Activated CD4-positive, alpha-beta T cell treated with anti-CD3 and anti-CD28 coated beads for 1 hour (primary cell): ENCODE measurements at places on chromosomes 12 and 14.

DNA sequence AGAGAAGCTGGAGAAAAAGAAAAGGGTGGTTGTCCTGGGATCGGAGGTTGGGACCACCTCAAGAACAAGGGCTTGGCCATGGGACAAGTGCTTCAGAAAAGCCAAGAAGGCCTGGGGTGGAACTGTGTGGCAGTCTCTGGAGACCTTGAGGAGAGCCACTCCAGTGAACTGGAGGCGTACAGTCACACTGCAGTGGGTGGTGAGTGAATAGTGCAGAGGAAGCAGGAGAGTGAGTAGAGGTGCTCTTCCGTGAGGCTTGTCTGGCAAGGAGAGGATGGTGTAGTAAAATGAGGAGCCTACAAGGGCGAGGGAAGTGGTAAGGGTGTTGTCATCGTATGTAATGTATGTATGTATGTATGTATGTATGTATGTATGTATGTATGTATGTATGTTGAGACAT, 20.9 kb downstream of the RASSF3 start:
- DNase-seq = no peak

DNA sequence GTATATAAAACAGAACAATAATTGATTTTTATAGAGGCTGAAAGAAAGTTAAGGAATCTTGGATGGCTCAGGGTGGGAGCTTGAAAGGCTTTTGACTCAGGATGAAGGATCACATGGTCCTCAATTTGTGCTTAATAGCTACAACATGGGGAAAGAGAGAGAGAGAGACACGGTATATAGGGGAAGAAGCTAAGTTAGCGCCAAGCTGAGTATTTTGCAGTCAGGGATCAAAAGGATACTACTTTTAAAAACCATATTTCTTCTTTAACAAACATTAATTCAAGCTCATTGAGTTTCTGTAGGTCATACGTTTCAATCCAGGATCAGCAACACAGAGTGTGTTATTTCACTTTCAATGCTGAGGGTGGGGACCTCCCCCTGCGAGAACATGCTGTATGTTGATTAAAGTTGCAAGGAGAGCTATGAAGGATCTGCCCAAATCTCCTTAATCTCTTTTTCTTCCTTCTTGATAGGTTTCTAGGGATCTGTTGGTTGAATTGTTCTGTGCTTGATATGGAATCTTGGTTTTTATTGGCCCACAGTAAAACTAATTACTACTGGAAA, 133.1 kb upstream of the NUDT4 start:
- DNase-seq = no peak

- no peak for DNase-seq
Observed at GRCh38 chr14:94008234-94008633, 11.1 kb downstream of the CCDC197 start.

DNA sequence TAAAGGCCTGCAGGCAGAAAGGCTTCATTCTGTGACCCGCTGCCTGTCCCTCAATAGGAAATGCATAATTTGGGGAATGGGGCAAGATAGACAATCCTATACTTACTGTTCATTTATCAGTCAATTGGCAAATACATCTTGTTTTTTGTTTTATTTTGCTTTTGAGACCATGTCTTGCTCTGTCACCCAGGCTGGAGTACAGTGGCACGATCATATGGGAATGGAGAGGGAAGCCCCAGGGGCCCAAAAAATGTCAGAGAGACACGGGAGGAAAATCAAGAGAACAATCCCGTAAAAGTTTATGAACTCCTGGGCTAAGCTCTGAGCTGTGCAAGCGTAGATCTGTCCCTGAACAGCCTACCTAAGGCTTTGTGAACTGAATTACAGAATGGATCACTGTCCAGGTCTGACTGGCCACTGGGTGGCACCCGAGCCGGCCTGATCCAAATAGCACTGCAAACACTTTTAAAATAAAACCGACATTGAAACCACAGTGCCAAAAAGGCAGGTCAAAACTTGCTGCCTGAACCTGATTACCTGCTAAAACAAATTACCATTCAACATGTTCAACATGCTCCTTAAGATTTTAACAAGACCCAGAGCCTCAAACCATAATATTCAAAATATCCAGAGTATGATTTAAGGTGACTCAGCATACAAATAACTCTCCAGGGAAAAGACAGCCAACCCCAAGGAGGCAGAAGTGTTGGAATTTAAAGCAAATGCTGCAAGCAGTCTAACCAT, 11.8 kb downstream of the COPS7A start:
- DNase-seq = no peak

DNA sequence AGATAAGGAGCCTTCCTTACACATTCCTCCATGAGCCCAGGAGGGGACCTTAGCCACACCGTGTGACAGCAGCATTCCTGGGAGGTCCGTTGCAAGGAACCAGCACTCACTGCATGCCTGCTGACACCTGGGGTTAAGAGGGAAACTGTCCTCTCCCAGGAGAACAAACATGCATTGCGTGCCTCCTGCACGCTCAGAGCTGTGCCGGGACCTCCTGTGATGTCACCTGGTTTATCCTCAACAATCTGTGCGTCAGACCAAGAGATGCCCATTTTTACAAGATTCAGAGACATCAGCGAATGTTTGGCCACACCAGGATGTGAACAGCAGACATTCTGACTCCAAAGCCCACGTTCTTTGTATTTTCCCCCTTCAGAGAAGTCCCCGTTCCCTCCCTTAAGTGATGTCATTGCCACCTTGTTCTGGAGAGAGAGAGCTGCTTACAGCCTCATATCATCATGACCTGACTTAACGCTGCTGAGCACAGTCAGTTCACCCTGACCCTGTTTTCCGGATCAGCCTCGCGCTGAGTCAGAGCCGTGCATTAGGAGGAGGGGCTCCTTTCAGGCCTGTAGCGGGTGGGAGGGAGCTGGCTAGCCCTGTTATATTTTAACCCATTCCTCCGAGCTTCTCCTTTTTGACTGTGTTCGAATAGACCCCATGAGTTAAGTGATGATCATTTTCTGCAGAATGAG, 36.2 kb downstream of the TMEM120B start:
- no peak for DNase-seq

GRCh38 chr14:21185491-21185890, 29.6 kb upstream of the OR5AU1 start:
- DNase-seq = no peak

- no peak for DNase-seq
Observed at GRCh38 chr14:21015312-21015711, 9.5 kb downstream of the NDRG2 start.

GRCh38 chr12:119694111-119694510, 26.2 kb downstream of the PRKAB1 start:
- no peak for DNase-seq

DNA sequence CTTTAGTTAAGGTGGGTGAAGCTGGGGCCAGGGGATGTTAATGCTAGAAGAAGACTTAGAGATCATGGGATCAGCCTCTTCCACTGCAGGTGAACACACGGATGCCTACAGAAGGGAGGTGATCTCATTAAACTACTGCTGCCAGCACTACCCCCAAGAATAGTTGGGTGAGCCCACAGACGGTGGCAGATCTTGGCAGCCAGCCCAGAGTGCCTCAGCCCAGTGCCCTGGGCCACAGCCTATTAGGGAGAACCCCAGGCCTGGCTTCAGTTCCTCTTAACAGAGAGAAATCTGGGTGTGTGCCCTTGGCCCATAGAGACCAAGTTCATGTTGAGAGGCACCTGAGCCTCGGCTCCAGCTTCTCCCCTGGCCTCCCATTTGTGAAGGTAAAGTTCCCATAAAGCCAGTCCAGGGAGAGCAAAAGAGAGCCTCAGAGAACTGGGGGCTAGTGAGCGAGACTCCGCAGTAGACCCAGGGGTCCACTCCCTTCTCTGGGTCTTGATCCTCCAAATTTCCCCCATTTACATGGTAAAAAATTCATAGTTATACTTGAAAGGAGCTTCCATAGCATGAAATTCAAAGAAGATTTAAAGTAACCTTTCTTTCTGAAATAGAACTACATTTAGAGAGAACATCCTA, 125.0 kb upstream of the CCND2 start:
- no peak for DNase-seq

GRCh38 chr12:3261782-3262359, 184.7 kb downstream of the TSPAN9 start:
- no peak for DNase-seq

DNA sequence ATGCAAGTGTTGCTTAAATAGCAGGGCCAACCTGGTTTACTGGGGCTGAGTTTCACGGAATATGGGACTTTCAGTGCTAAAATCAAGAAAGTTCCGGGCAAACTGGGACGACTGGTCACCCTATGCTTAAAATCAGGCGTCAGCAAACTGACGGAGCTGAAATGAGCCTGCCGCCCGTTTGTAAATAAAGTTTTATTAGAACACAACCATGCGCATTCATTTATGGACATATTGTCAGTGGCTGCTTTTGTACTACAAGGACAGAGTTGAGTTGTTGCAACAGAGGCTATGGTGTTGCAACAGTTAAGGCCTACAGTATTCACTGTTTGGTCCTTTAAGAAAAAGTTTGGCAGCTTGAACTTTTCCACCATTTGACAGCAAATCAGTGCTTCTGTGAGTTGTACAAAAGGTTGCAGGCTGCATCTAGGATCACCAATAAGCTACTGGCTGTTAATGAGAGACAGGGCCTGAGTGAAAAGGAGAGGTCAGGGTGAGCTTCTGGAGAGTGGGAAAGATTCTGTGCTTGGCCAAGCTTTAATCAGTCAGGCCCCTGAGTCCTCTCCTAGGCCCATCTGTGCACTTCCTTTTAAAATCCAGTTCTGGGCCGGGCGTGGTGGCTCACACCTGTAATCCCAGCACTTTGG, 13.3 kb downstream of the SELPLG start:
- DNase-seq = no peak

GRCh38 chr12:80381121-80381520, 62.9 kb upstream of the PTPRQ start:
- no peak for DNase-seq

DNA sequence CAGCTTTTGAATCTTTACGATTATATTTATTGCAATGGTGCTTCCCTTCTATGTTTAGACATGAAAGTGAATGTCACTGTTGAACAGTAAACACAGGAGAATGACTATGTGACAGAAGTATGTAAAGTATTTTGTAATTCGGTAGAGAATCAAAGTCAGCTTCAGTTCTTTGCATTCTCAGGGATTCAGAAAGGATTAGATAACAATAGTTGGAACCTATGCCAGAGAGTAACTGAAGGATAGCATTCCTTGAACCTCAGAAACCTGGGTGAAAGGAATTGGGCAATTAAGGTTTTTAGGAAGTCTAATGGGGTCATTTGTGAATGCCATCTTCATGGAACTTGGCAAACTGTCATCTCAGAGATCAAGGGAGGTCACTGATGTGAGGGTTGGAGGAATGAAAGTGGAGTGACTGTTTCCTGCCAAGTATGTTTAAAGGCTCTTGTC, 305.3 kb upstream of the DDHD1 start:
- no peak for DNase-seq

- no peak for DNase-seq
Observed at GRCh38 chr12:108842361-108842760, 15.0 kb downstream of the SSH1 start.

GRCh38 chr12:4911316-4911994, 1.8 kb downstream of the KCNA1 start:
- no peak for DNase-seq

DNA sequence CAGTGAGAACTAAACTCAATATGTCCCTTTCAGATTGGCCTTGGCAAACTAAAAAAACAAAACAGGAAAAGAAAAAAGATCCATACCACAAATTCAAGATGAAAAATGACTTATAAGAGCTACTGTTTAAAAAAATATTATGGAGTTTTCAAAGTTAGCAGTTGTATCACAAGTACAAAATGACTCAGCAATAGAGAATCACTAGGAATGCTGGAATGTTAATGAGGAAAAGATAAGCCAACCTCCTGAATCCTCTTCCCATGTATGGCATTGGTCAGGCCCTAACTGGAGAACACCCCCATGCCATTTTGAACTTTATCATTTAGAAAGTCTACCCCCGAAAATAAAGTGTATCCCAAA, 62.2 kb downstream of the PPP1R36 start:
- DNase-seq = no peak

GRCh38 chr12:28629691-28630090, 439.4 kb downstream of the CCDC91 start:
- no peak for DNase-seq

- no peak for DNase-seq
Observed at GRCh38 chr14:90544971-90545370, 148.1 kb downstream of the CALM1 start.

- DNase-seq = no peak
Observed at GRCh38 chr14:68692916-68693771, 99.7 kb downstream of the ZFP36L1 start.

DNA sequence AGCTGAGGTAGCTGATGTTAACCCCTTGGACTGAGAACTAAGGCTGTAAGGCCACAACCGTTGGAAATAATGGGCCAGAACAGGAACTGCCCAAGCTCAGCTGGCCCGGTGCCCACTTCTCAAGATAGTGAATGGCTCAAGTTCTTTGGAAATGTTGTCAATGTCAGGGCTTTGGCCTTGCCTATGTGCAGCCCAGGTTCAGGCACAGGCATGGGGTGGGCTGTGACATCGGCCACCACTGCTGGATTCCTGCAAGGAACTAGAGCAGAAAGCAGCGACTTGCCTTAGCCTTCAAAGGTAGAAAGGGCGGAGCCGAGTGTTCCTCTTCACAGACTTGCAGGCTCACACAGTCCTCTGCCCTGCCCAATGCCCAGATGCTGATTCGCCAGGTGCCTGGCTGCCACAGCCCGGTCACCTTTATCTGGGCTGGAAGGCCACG, 291.2 kb downstream of the ZFP36L1 start:
- no peak for DNase-seq
